Testis (tissue), 5 donors: ENCODE measurements at places on chromosomes 7 and 10. TPM values are rescaled to one million over a fixed set of nuclear protein-coding genes. Genes with fewer than 3 reads are reported as not detected.

Gene IRF5
- total RNA-seq, result 2.9 TPM

Gene HOXA2
- 0.31 TPM for total RNA-seq

Gene PCGF6
- 23.2 TPM for total RNA-seq

Gene ADAM22
- total RNA-seq, result 4.4 TPM

Gene LIPF
- 0.81 TPM for total RNA-seq

DNA sequence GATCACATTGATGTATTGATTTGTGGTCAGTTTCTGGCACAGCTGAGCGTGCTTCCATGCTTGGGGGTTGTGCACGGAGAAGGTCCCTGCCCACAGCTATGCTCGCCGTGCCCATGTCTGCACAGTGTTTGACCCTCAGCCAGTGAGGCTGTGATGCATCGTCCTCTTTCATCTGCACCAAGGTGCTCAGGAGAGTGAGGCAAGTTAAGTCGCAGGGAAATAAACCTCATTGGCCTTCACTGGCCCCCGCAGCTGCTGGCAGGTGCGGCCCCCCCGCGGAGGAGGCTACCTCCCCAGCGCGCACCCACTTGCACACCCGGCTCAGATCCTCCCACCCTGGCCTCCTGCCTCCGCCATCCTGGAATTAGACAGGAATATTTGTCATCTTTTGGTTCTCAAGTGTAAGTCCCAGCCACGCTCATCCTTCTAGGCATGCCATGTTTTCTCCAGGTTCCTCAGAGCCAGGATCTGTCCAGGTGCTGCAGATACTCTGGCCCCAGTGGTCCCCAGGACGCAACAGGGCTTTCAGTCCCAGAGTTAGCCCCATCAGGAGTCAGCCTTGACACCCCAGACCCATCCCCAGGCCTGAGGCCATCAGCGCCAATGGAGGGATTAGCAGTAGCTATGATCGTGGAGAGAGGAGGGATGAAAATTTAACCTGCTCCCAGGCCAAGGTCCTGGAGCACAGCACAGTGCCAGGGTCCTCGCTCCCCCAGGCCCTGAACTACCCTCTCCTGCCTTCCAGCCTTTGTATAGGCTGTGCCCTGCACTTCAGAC is 93.7 kb downstream of the OAT start:
- no peak for DNase-seq

- DNase-seq, result no peak
Measured at GRCh38 chr10:73768881-73769280, 13.0 kb upstream of the CHCHD1 start.

- no peak for DNase-seq
Measured at GRCh38 chr10:35172574-35172973, 45.9 kb downstream of the CREM start.

DNA sequence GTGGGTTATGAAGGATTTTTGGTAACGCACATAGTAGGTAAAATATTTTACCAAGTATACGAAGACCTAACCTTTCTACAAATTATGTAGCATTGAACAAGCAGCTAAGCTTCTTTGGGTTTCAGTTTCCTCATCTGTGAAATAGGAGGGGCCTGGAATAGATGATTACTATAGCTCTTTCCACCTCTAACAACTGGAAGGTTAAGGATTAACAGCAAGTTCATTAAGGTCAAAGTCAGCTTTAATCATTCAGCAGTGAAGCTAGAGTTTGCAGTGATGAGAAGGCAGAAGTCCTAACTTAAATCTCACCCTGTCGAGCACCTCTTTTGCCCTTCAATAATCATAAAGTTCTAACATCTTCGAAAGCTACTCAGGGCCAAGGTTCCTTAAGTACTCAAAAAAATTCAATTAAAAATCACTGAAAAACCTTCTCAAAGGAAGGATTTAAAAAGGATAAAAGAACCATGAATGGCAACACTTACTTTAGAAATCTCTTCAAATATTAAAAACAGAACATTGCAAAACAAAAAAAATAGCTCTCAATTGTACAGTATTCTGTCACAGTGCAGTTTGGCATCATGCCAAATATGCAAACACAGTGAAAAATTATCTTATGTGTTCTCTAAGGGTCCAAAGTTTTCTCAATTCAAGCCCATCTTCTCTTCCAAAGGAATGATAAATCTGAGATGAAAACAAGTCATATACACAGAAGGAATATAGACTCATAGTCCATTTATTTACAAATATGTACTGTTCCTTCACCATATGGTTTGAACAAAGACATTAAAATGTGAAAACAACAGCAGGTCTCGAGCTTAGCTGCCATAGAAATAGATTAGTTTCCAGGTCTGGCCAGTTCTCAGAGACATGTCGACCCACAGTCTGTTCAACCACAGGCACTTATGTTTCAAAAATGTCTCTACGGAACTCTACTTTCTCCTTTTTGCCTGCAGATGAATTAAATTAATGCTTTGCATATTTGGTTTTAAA is 152.0 kb upstream of the SLC13A1 start:
- no peak for DNase-seq

DNA sequence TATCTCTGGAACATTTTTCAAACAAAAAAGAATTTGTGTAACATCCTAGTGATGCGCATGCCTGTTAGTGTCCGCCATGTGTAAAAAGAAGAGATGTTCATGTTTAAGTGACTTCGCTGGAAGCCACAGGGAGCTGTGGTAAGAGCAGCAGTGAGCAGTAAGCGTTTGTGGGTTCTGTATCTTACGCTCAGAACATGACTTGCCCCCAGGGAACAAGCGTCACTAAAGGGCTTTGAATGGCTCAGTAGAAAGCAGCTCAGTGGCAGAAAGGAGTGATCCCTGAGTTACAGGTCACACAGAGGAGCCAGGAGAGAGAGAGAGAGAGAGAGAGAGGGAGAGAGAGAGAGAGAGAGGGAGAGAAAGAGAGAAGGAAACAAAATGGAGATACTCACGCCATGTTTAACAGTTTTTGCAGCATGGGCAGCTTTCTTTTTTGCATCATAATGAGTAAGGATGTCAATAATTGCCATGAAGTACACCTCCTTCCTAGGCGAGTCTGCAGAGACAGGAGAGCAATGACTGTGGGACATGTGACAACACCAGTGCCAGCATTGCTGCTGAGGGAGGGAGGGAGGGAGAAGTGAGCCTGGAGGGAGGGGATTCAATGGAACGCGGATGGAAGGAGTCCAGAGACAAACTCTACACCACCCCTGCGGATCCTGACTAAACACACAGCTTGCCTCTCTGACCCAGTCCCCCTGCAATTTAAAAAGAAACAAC is 174.6 kb downstream of the PIP4K2A start:
- no peak for DNase-seq

- DNase-seq, result no peak
Measured at GRCh38 chr7:154696556-154696955, 306.4 kb downstream of the PAXIP1 start.

DNA sequence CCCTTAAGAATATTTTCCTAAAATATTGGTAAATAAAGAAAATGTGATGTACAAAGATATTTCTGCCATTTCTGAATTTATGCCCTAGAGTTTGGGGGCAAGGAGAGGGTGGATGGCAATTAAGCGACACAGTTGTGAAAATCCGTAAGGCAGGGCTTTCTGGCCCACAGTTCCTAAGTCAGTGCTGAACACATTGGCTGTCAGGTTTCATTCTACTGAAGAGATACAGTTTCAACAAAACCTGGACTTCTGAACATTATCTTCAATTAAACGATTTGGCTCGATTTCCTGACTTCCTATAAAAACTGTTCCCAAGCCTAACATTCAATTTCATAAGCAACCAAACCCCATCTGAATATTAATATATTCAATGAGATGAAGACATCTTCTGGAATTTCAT is 61.1 kb upstream of the NEBL start:
- no peak for DNase-seq
